ENCODE measurements at places on chromosomes 6 and 20. TPM values are rescaled to one million over a fixed set of nuclear protein-coding genes. Genes with fewer than 3 reads are reported as not detected.

The LCA5 gene
- 0.25 TPM for total RNA-seq

The TCF21 gene
- total RNA-seq: not detected

The GINS1 gene
- 28.9 TPM for total RNA-seq

The SLC52A3 gene
- not detected for total RNA-seq

The TMEM74B gene
- total RNA-seq: 0.10 TPM

The PTCRA gene
- total RNA-seq: not detected

The BCL2L1 gene
- 57.1 TPM for total RNA-seq

The SLC17A9 gene
- total RNA-seq: 11.6 TPM

The PSORS1C2 gene
- total RNA-seq: not detected

The SPO11 gene
- total RNA-seq: not detected

The SNAP91 gene
- not detected for total RNA-seq

The SLC2A4RG gene
- total RNA-seq: 129 TPM

The ASIP gene
- not detected for total RNA-seq

The SIRPB1 gene
- total RNA-seq: 3.6 TPM

The SPTLC3 gene
- 1.1 TPM for total RNA-seq

The SLC26A8 gene
- not detected for total RNA-seq

The PLCG1 gene
- total RNA-seq: 443 TPM

The SPATA25 gene
- total RNA-seq: 0.56 TPM

The SLC25A27 gene
- not detected for total RNA-seq

The E2F1 gene
- 69.8 TPM for total RNA-seq

The FOXF2 gene
- not detected for total RNA-seq

The VGLL2 gene
- total RNA-seq: not detected

The GDAP1L1 gene
- total RNA-seq: not detected

The CENPW gene
- total RNA-seq: 48.5 TPM

The ZC3H12D gene
- total RNA-seq: 16.5 TPM

The C6orf141 gene
- total RNA-seq: 0.47 TPM

The RHAG gene
- not detected for total RNA-seq

The GPR6 gene
- not detected for total RNA-seq

The EIF6 gene
- total RNA-seq: 93.3 TPM

The PCK1 gene
- not detected for total RNA-seq

The SERAC1 gene
- 4.5 TPM for total RNA-seq

The SLC17A4 gene
- total RNA-seq: not detected

The COX4I2 gene
- not detected for total RNA-seq

The PLA2G7 gene
- total RNA-seq: not detected

The HMGA1 gene
- total RNA-seq: 291 TPM

The KCNQ5 gene
- 2.6 TPM for total RNA-seq

The KIF25 gene
- not detected for total RNA-seq

The GPR63 gene
- 2.8 TPM for total RNA-seq

The VSX1 gene
- total RNA-seq: not detected

The TREM1 gene
- not detected for total RNA-seq

The PRRT1 gene
- total RNA-seq: 0.17 TPM

The DCDC2 gene
- not detected for total RNA-seq

The ERVFRD-1 gene
- total RNA-seq: not detected

The GSTA1 gene
- total RNA-seq: not detected

The CLVS2 gene
- total RNA-seq: not detected

The SOBP gene
- total RNA-seq: 0.31 TPM

The IER3 gene
- total RNA-seq: 30.5 TPM

The TRDN gene
- not detected for total RNA-seq

The MROH8 gene
- 2.5 TPM for total RNA-seq

The LTB gene
- total RNA-seq: 585 TPM

The CRYBG1 gene
- 46.8 TPM for total RNA-seq

The OTOR gene
- total RNA-seq: not detected
